Adrenal gland (tissue), 19 donors: ENCODE measurements at places on chromosomes 5 and 9. TPM values are rescaled to one million over a fixed set of nuclear protein-coding genes. Genes with fewer than 3 reads are reported as not detected.
A peak's percentile ranks its signal among the peaks of the same experiment; 100 is the strongest.

DNA sequence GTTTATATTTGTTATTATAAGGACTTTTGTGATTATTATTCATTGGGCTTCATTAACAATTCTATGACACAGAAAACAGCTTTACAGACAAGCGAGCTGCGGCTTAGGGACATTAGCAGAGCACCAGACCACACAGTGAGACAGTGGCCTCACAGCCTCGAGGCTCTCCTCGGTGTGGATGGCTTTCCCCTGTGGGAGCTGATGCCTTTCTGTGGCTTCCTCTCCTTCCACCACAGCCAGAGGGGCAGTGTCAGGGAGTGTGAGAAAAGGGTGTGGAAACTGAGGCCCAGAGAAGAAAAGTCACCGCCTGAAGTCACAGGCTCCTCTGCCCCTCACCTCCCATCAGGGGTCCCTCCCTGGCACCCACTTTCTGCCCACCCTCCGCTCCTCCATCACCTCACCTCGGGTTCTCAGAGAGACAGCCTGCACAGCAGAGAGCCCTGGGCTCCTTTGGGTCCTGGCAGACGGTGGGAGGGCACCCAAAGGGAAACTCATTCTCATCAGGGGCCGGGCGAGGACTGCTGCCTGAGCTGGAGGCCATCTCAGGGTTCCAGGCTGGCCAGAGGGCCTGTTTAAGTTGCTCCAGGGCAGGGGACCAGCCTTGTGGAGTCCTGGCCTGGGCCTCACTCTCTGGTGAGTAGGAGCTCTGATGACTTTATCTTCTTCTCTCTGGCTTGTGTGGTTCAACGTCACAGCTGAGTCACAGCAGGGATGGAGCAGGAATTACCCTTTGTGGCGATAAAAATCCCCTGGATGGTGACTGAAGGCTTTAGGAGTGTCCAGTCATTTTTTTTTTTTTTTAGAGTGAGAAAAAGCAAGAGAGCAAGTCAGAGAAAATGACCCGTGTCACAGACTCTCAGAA, 830 bp downstream of the TRAF1 start:
- no peaks in the 10 kb centered on the region for H3K27me3 ChIP-seq
- H3K27ac ChIP-seq: no peak overlapping the region
- peaks cover 8% of the 10 kb centered on the region for H3K4me1 ChIP-seq

GRCh38 chr9:113219186-113219936, 1.7 kb downstream of the FKBP15 start:
- no peak overlapping the region for H3K4me3 ChIP-seq
- peak overlapping the region; percentile 42 for H3K27ac ChIP-seq
- peaks cover 56% of the 10 kb centered on the region for H3K4me1 ChIP-seq
- DNase-seq: no peak

DNA sequence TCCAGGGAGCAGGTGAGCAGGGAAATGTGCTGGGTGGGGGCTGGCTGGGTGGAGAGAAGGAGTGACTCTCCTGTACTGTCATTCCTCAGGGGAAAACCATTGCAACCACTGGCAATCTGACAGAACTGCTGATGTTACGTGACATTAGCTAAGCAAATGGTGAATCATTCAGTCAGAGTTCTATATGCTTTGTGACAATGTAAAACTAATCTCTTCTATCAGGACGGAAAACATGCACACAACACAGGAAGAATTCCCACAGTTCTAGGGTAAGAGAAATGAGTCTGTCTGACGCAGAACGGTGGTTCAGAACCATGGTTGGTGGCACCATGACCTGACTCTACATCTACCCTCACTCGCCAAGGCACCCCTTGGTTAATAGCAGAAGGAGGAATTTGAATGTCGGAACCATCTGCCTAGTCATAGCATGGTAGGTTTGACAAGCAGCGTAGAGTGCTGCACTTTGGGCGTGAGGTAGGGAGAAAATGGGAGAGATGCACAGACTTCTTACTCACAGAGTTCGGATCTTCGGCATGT, 243.6 kb upstream of the PANK3 start:
- H3K36me3 ChIP-seq: no peaks in the 10 kb centered on the region
- no peak for DNase-seq
- no peaks in the 10 kb centered on the region for H3K4me1 ChIP-seq
- no peaks in the 10 kb centered on the region for H3K27me3 ChIP-seq
- H3K27ac ChIP-seq: no peak overlapping the region
- H3K4me3 ChIP-seq: no peak overlapping the region

DNA sequence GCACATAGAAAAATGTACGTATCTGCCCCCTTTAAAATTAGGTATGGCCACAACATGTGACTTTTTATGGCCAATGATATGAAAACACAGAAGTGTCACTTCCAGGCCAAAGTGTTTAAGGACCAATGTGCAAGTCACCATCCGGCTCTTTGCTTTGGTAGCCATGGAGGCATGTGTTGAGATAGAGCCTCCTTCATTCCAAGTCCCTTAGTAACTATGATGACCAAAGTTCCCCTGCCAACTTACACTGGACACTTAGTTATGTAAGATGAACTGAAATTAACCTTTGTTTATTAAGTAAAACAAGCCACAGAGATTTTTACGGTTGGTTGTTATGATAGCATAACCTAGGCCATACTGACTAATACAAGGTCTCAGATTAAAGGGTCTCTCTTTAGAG, 51.0 kb downstream of the FBN2 start:
- no peaks in the 10 kb centered on the region for H3K4me1 ChIP-seq
- H3K36me3 ChIP-seq: no peaks in the 10 kb centered on the region
- no peak overlapping the region for H3K4me3 ChIP-seq
- no peak overlapping the region for H3K27ac ChIP-seq
- no peak for DNase-seq

DNA sequence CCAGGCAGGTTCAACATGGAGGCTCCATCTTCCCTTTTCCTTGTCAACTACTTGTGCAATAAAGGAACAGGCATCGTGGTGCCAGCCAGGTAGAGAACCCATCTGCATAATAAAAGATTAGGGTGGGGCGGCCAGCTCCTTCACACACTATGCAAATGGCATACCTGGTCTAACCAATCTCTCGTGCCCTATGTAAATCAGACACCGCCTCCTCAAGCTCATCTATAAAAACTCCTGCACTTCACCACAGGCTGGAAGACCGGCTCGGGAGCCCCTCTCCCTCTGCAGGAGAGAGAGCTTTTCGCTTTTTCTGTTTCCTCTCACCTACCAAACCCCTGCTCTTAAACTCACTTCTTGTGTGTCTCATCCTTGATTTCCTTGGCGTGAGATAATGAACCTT, 244.3 kb upstream of the PUM3 start:
- H3K4me3 ChIP-seq: no peak overlapping the region
- H3K27me3 ChIP-seq: no peaks in the 10 kb centered on the region
- H3K27ac ChIP-seq: no peak overlapping the region

GRCh38 chr5:150208187-150209098, 18.6 kb downstream of the SLC6A7 start:
- H3K4me3 ChIP-seq: no peak overlapping the region
- no peaks in the 10 kb centered on the region for H3K27me3 ChIP-seq
- H3K36me3 ChIP-seq: no peaks in the 10 kb centered on the region
- H3K4me1 ChIP-seq: no peaks in the 10 kb centered on the region

The NIM1K gene
- 0.26 TPM for total RNA-seq

The OR1N1 gene
- not detected for total RNA-seq

The MUSK gene
- 0.06 TPM for total RNA-seq

The PPIC gene
- 20.3 TPM for total RNA-seq

The EIF4E1B gene
- 0.28 TPM for total RNA-seq
